ENCODE measurements at places on chromosomes 2 and 18.
A peak's percentile ranks its signal among the peaks of the same experiment; 100 is the strongest.

DNA sequence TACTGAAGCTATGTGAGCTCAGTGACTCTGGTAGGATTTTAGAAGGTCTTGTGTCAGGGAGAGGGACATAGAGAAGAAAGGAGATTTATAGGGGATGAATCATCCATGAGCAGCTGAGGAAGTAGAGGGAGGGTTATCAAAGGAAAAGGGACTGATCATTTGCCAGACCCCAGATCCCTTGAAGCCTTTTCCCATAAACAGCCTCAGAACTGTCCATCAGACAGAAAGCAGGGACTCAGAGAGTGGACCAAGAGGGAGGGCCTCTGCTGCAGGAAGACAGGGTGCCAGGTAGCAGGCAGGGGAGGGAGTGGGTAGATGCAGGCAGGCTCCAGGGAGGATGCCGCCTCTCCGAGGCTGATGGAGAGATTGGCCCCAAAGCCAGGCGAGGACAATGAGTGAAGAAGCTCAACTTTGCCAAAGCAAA, 133.9 kb downstream of the TNS1 start:
- no peak for DNase-seq

DNA sequence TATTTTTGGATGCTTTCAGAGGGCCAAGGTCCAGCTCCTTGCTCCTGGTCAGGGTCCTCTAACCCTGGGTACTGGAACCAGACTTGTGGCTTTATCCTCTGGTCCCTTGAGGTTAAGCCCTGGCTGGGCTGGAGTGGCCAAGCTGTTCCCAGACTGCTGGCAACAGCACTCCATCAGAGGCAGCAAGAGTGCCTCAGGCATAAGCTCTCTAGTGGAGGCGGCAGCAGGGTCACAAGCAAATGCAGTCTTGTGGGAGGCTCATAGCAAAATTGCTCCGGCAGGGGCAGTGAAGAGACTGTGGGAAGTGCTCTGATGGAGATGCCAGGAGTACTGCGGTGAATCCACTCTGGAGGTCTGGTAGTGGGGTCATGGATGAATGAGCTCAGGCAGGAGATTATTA, 128.9 kb upstream of the OTOS start:
- no peak for DNase-seq

- DNase-seq: peak; percentile 1
Observed at GRCh38 chr18:45384137-45384961, 230.9 kb upstream of the SLC14A2 start.

GRCh38 chr2:26618611-26619010, 22.6 kb downstream of the CIB4 start:
- DNase-seq: no peak

DNA sequence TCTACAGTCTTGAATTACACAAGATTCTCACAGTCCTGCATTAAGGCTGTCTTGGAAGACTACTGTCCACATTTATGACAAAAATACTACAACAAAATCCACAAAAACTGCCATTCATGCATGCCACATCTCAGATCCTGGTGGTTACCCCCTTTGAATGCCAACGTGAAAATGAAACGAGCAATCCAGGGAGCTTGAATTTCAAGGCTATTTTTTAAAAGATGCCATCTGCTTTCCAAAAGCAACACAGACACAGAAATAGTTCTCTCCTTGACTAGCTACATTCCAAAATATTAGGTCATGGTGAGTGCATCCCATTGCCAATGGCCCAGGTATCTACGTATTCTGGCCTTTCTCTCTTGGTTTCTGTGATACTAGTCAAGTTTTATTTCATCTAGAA, 36.3 kb downstream of the IRS1 start:
- no peak for DNase-seq

DNA sequence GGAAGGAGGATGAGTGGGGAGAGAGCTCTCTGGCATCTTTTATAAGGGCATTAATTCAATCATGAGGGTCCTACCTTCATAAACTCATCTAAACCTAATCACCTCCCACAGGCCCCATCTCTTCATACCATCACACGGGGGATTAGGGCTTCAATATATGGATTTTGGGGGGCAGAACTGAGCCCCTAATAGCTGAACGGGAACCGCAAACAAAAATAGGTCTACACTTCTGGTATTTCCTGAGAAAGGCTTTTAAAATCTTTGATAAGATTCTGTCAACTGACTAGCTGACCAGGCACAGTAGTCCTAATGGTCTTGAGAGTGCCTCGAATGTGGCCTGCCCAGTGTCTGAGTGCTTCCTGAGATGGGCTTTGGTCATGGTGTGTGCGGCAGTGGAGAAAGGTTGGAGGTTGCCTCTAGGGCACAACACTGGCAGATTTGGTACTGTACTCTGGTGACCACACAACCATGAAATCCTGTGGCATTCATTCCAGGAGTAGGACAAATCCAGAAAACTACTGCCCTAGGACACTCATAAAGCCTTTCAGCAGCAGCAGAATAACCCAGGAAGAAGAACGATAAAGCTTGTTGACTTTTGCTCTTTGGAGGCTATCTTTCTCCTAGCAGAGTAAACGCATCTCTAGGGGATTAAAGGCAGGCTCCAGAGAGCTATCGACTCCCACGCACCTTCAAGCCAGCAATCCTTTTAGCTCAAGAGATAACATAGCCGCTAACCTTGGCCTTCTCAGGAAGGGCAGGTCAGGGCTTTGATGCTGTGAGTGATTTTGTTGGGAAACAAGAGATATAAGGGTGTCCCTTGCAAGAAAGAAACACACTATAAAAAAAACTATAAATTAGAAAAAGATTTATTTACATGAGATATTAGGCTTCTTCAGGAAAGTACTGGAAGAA, 12.3 kb upstream of the APOB start:
- DNase-seq: no peak

GRCh38 chr2:38602136-38602731, 494 bp downstream of the HNRNPLL start:
- DNase-seq: peak; percentile 20

DNA sequence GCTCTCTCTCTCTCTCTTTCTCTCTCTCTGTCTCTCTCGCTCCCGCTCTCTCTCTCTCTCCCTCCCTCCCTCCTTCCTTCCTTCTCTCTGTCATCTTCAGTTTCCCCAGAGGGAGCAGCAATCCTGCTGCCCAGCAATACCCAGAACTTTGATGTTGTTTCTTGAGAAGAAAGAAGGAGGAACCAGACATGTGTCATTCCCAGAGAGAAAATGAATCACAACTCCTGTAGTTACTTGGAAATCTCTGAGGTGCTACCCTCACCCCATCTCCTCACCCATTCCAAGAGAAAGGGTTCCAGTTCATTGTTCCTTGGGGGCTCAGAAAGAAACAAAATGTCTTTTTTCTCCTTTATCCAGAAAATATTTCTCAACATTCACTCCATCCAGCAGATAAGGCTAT, 449.1 kb downstream of the TNS1 start:
- DNase-seq: no peak

GRCh38 chr2:176637486-176638166, 368.4 kb downstream of the MTX2 start:
- DNase-seq: no peak

DNA sequence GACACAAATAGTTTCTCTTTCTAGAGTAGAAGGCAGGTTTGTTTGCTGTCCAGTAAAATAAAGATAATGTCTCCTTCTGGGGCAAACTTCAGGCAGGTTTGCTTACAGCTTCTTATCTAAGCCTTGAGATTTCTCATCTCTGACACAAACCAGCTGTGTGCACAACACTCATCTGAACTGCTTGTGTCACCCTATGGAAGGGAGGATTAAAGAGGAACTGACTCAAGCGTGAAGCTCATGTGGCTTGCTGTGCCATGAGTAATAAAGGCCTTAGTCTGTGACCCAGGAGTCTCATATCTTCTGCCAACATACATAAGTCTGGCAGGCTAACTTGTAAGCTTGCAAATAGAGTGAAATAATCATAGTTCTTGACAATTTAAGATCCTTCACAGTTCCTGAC, 24.2 kb upstream of the CPO start:
- no peak for DNase-seq

- no peak for DNase-seq
Observed at GRCh38 chr2:169047256-169048250, 16.4 kb upstream of the ABCB11 start.

- no peak for DNase-seq
Observed at GRCh38 chr2:8440029-8440778, 241.7 kb upstream of the ID2 start.

DNA sequence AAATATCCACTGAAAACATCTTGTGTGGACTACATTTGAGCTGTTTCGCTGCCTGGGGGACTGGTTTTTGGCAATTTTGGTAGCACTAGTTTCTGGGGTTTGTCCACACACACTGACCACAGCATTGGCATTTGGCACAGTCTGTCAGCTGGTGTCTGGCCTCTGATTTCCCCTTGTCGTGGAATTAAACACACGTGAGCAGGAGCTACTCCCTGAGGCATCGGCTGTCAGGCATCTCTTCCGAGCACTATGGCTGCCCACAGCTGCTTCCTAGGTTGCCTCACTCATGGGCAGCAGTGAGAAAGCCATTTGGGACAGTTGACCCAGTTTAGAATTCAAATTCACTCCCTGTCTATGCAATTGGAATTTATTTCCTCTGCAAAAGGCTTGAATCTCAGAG, 46.8 kb upstream of the FZD5 start:
- DNase-seq: no peak

DNA sequence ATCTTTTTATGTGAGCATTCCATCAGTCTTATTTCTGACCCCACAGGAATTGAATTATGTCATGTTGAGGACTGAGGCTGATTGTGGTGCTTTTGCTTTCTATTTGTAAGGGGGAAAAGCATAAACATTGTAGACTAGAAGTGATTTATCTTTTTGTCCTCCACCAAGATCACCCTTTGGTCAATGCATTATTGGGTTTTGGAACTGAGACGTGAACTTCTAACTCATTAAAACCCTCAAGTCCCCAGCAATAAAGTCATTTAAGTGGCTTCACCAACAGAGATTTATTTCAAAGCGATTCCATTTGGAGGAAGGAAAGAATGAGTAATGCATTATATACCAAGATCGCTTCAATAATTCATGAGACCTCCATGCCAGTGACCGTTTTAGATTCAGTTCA, 75.5 kb upstream of the TXNDC2 start:
- DNase-seq: no peak

GRCh38 chr2:196307775-196308305, 136.5 kb upstream of the STK17B start:
- no peak for DNase-seq

DNA sequence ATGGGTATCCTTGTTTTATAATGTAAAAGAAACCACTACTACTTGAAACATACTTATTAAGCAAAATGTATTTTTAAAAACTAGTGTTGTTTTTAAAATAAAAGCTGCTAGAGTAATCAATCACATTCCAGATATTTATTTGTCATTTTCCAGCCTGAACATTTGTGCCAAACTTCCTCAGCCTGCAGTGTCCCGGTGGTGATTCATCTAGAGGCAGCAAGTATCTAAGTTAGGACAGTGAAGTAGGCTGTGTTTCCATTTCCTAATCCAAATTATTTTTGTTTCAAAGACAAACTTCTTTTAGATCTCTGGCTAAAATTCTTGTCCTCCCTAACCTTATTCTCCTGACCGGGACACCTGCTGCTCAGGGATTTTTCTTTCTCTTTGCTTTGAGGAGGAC, 12.8 kb upstream of the GCG start:
- DNase-seq: no peak

DNA sequence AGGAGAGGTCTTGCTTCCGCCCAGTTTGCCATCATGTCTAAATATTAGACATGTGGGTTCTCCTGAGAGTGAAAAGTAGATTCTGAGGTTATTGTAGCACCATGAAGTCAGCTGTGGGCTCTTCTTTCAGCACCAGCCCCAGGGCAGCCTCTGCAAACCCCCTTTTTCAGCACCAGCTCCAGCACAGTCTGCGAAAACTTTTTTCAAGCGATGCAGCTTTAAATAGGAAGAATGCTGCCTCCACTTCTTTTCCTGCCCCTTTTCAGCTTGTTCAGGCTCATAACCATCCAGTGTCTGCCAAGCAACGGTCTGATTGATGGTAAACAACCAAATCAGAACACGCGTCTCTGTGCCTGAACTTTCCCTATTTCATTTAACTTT, at the start of gene COL5A2:
Gene COL5A2, minus strand, starts transcription at position 192 of the 381 bp plus-strand sequence. Its CDS starts 157 bp downstream, at position 35.
- no peak for DNase-seq

GRCh38 chr2:232927032-232927792, 57.1 kb downstream of the SNORC start:
- no peak for DNase-seq

- DNase-seq: no peak
Observed at GRCh38 chr2:172082105-172082943, 3.0 kb upstream of the DLX1 start.

DNA sequence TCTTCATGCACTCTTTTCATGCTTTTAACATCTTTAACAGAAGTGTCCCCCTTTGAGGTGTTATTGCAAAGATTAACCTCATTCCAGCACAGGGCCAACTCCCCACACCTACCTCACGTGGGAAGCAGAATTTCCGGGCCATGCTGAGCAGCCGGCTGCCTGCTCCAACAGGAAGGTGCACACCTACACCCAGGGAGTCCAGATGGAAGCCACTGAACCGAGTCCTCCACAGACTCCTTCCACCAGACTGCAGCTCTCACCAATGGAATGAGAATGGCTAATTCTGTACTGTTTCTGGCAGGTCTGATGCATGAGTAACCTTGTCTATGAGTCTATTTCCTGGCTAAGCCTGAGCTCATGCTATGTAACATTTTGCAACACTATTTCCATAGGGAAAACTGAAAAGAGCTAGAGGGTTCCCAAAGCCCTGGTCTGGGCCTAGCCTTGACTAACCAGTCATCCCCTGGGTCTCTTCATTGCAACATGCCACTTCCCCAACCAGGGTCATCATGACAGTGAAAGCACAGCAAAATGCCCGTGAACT, 11.0 kb downstream of the ERFE start:
- DNase-seq: no peak

- no peak for DNase-seq
Observed at GRCh38 chr2:222538535-222538934, 114.2 kb downstream of the SGPP2 start.

DNA sequence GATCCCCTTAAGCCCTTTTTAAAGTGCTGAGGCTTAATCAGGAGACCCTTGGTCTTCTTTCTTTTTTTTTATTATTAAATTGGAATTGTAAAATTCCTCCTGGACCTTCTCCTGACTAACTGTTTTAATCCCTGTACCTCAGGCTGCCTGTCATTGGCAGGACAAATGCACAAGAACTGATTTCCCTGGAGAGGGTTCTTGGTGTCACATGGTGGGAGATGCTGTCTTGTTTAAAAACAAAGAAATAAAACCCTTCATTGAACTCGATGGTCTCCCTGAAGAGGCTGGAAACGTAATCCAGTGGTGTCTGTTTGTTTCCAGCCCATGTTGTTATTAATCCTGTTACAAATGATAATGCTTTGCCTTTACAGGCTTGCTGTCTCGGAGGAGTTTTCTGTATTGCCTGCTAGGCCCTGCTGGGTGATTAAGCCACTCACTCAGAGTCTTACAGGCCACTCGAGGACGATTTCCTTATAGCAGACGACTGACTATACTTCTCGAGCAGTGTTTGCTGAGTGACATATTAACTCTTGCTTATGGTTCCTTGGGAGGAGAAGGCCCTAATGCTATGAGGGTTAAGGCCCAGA, 100.5 kb upstream of the MGAT5 start:
- no peak for DNase-seq

- no peak for DNase-seq
Observed at GRCh38 chr2:233037078-233037477, 4.6 kb downstream of the NEU2 start.
